Stimulated activated CD8-positive, alpha-beta memory T cell treated with anti-CD3 and anti-CD28 coated beads, Interleukin-4, amount 100 ng/mL, for 1 hour (primary cell): ENCODE measurements at places on chromosomes 13 and 19.

DNA sequence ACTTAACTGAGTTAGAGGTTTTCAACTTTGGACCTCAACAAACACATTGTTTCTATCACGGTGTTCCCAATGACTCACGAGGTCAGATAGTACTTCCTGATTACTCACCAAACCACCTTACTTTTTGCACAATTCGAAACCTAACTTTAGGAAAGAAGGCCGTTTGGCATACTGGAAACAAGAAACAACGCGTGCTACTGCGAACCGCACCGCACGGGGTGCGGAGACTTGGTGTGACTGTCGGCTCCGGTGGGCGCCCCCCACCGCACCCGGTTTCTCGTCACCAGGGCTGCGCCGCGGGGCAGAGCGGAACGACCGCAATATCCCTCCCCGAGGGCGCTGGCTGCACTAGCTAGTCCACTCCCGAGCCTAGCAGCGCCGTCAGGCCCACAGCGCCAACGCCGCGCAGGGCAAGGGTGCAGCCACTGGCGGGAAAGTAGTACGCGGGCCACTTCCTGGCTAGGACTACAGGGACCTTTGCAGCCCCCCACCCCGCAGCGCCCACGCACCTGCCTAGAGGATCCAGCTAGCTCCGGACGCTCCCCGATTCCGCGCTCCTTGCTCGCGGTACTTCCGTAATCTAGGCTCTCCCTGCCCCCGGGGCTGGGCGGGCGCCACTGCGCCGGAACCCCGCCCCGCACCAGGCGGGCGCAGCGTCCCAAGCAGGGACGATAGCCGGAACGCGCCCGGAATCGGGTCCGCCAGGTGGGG, at the start of gene PARP4:
Gene PARP4 (minus strand): TSS at position 582 of the 711 bp plus-strand sequence. CDS start 9,002 bp downstream, outside the sequence.
- DNase-seq = peak; percentile 17

- no peak for DNase-seq
Measured at GRCh38 chr19:33231511-33231910, 5.9 kb upstream of the SLC7A10 start.

DNA sequence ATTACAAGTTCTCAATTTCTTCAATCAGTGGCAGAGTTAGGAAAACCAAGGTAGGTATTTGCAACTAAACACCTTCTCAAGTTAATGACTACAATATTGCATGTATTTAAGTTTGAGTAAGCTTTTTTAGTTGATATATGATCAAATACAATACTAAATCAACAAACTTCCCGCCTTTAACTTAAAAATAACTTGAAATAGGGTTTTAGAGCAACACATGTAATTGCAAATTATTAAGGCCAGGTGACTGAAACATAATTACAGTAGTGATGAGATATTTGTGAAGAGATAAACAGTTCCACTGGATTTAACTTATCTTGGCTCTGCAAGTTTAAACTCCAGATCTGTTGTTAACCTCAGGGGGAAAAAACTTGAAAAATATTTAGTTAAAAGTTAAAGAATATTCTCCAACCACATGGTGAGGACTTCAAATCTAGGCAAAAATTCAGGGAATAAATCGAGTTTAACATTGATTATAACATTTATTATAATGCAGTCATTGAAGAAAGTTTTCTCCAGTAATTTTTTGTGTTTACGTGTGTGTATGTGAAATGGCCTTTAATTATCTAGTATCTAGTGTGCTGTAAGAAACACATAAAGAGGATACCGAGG, 3.6 kb downstream of the DACH1 start:
- DNase-seq = no peak

GRCh38 chr13:29548722-29549121, 46.8 kb downstream of the SLC7A1 start:
- no peak for DNase-seq

- no peak for DNase-seq
Measured at GRCh38 chr19:33204136-33204973, 10.2 kb downstream of the LRP3 start.

- DNase-seq = no peak
Measured at GRCh38 chr19:7722231-7722651, 9.7 kb downstream of the CLEC4G start.

DNA sequence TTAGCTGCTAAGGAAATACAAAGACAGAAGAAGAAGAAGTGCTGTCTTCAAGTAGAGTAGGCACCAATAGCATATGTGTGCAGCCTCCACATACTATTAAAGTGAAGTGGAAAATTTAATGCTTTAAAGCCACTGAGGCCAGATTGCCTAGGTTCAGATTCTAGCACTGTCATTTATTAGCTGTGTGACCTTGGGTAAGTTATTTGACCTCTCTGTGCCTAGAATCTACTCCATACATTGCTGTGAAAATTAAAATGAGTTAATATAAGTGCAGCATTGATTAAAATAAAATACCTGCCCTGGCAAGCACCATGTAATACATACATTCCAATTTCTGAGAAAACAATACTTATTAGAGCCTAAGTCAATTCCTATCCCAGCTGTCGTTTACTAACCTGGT, 110.5 kb downstream of the FRY start:
- no peak for DNase-seq

DNA sequence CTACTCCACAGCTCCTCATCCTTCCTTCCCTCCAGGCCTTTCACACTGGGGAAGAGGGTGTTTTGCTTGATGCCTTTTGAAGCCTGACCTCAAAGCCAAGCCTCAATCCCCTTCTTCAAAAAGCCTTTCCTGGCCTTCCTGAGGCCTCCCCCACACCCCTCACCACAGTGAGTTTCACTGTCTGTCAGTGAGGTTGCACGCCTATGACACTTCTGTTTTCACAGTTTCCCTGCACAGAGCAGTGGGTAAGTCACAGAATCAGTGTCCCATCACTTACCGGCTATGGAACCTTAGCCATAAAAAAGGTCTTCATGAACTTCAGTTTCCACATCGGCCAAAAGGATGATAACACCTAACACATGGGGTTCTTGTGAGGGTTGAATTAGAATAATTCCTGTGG, 371.4 kb downstream of the UQCRFS1 start:
- DNase-seq = no peak

GRCh38 chr13:32845952-32846950, 170.0 kb upstream of the KL start:
- no peak for DNase-seq

DNA sequence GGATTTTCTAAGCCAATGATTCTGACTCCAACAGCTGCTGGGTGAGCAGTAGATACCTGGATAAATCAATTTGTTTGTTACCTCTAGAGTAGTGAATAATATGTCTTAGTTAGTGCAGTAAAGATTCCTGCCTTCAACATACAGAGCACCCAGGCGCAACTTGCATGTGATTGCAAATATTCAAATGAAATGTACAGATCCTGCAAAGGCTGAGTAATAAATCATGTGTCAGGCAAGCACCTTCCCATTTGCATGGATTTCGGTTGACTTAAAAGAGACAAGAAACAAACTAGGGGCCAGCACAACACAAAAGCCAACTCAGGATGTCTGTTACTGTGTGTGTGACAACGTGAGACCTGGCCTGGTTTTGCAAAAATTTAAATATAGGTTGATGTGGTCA, 79.7 kb downstream of the TNFSF11 start:
- no peak for DNase-seq
